T follicular helper cell (primary cell): ENCODE measurements at places on chromosomes 7 and 10.

GRCh38 chr7:30654296-30655090 is 27.8 kb downstream of the CRHR2 start:
- no peak for DNase-seq

GRCh38 chr7:8063706-8064297 is 95.2 kb downstream of the GLCCI1 start:
- DNase-seq, result no peak

DNA sequence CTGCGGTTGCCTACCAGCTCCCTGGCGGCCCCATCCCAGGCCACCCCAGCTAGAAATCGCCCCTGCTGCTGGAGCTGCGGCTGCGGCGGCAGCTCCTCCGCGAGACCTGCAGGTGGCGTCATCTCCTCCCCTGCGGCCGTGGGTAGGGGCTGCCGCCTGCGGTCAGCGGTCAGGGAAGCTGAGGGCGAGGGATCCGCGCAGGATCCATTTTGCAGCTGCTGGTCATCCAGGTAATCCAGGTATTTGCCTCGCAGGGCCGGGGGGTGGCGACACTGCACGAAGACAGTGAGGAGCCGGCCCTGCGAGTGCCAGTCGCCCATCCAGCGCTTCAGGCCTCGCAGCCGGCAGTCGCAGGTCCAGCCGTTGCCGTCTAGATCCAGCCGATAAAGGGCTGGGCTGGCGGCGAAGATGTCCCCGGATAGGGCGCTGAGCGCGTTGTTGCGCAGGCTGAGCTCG is 1.5 kb downstream of the TRIL start:
- DNase-seq, result no peak

DNA sequence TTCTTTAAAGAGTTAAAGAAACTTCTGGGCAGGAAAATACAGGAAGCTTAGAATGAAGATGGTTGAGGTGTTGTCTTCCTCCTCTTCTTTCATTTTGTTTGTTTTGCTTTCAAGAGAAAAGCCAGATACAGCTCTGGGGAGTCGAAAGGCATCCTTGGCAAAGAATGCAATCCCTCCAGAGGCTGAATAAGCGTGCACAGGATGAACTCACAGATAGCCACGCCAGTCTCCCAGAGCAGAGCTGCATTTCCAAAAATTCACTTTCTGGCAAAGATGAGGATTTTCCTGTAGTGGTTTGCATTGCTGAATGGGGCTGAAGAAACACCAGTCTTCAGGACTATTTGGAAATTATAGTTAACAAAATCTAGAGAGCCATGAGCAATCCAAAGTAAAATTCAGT is 336.4 kb downstream of the NRG3 start:
- no peak for DNase-seq

- DNase-seq, result no peak
These were observed 7.2 kb upstream of the NPVF start for GRCh38 chr7:25235471-25235870.

- DNase-seq, result no peak
These were observed 620 bp upstream of the IMPDH1 start for GRCh38 chr7:128410451-128410753.

GRCh38 chr10:104032144-104032775 is 53.4 kb downstream of the COL17A1 start:
- no peak for DNase-seq

DNA sequence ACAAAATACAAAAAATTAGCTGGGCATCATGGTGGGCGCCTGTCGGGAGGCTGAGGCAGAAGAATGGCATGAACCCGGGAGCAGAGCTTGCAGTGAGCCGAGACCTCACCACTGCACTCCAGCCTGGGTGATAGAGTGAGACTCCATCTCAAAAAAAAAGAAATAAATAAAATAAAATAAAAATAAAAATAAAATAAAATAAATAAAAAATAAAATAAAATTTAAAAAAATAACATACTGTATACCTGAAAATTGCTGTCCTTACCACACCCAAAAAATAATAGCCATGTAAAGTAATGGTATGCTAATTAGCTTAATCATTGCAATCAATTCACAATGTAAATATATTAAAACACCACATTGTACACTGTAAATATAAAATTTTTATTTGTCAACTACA is 3.4 kb downstream of the ZC3HAV1L start:
- DNase-seq, result no peak

GRCh38 chr7:12436896-12437535 is 33.4 kb upstream of the VWDE start:
- DNase-seq, result no peak

DNA sequence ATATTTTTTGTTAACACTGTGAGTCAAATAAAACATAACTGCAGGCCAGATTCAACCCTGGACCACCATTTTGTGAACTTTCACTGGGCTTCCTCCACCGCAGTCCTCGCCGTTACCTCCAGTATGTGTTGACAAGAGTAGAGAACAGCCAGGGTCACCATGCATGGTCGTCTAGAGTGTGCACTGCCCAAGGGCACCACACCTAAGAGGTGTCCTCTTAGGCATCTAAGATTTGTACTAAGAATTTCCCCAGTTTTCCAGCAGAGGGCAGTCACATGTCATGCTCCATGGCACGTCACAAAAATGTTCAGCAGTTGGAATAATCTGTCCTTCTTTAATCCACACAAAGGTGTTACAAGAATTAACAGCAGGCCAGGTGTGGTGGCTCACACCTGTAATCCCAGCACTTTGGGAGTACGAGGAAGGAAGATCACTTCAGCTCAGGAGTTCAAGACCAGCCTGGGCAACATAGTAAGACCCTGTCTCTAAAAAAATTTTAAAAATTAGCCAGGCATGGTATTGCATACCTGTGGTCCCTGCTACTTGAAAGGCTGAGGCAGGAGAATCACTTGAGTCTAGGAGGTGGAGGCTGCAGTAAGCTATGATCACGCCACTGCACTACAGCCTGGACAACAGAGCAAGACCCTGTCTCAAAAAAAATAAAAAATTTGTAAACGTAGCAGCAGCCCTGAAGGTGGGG is 71.2 kb upstream of the FOXK1 start:
- DNase-seq, result peak; percentile 37

GRCh38 chr10:4498711-4499251 is 327.2 kb upstream of the AKR1E2 start:
- DNase-seq, result no peak

DNA sequence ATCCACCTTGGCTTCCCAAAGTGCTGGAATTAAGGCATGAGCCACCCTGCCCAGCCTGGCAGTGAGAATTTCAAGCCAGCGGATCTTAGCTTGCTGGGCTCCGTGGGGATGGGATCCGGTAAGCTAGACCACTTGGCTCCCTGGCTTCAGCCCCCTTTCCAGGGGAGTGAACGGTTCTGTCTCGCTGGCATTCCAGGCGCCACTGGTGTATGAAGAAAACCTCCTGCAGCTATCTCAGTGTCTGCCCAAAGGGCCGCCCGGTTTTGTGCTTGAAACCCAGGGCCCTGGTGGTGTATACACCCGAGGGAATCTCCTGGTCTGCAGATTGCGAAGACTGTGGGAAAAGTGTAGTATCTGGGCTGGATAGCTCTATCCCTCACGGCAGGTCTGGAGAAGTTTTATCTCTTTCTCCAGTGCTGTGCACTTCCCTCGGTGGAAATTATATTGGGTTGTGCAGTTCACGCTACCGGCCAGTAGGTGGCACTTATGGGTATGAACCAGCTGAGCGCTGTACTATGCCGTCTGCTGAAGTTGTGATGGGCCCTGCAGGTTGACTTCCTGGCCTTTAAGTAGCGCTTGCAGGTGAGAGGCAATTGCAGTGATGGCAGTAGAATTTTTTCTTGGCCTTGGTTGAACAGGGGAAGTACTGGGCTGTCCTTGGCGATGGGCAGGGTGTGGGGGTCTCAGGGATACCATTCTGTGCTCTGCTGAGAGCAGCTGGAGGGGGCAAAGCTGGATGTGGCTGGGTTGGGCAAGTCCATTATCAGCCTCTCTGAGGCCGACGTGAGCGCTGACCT is 138.0 kb upstream of the MTPN start:
- DNase-seq, result no peak

DNA sequence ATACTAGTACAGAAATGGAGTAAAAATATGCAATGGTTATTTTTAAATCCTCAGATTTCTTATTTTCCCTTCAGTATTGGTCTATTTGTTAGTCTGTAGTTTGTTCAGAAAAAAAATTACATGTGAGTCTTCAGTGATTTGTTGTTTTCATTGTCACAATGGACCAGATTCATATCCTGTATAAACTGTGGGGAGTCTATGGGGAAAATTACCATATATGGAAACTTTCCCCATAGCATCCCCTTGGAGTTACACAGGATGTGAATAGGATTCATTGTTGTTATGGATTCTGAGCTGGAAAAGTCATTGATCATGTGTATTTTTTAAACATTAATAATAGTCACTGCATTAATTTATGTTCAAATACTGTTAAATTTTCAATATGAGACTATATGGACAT is 72.6 kb downstream of the ST7 start:
- DNase-seq, result no peak

- no peak for DNase-seq
These were observed 566.7 kb upstream of the NRP1 start for GRCh38 chr10:33901166-33901565.

DNA sequence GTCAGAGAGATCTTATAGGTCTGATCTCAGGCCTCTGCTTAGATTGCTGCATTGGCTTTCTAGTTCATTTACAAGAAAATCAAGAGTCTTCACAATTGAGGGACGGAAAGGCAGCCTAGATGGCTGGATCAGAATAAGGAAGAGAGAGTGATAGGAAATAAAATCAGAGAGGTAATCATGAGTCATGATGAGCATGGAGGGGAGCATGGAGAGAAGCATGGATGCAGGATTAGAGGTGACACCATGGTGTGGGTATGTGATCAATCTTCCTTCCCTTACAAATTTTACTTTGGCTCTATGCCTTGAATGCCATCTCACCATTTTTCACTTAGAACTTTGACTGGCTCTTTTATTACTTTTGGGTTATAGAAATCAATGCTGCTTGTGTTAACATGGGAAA is 1.4 kb downstream of the BCCIP start:
- DNase-seq, result no peak

DNA sequence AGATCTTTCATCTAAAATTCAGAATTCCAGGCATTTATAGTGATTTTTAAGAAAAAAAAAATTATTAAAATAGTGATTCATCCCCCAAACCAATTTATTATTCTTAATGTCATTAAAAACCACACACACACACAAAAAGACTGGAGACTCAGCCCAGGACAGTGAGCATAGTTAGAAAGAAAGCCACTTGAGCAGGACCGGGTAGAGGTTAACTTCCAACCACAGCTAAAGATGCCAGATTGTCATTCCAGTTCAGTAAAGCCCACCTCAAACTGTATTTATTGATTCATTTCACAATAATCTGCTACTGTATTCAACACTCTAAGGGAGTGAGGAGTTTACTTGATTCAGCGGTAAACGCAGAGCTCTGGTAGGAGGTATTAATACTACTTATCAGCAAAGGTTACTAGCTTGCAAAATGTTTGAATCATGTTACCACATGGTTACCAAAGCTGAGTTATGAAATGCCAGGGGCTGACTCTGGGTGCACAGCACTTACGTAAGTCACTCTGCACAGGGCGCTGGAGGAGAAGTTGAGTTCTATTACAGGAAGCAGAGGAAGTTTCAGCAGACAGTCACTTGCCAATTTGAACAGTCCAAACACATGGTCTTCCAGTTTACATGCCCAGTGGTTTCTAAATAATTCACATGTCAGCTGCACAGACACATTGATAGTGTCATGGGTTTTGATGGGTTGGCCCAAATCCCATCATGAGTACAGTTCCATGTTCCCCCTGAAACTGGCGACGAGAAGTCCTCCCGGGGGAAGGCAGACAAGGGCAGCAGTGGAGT is 64.6 kb downstream of the KLF6 start:
- DNase-seq, result no peak

- DNase-seq, result no peak
These were observed 649.2 kb upstream of the C7orf33 start for GRCh38 chr7:147941381-147941780.

- no peak for DNase-seq
These were observed 122.7 kb downstream of the PRKAG2 start for GRCh38 chr7:151754142-151754590.

GRCh38 chr10:22335173-22335933 is 9.9 kb upstream of the SPAG6 start:
- peak; percentile 67 for DNase-seq

GRCh38 chr7:36931892-36932291 is 207.6 kb upstream of the AOAH start:
- no peak for DNase-seq

GRCh38 chr7:121505021-121505420 is 108.9 kb upstream of the FAM3C start:
- DNase-seq, result no peak

- DNase-seq, result no peak
These were observed 5.5 kb upstream of the CDHR1 start for GRCh38 chr10:84188815-84189214.

DNA sequence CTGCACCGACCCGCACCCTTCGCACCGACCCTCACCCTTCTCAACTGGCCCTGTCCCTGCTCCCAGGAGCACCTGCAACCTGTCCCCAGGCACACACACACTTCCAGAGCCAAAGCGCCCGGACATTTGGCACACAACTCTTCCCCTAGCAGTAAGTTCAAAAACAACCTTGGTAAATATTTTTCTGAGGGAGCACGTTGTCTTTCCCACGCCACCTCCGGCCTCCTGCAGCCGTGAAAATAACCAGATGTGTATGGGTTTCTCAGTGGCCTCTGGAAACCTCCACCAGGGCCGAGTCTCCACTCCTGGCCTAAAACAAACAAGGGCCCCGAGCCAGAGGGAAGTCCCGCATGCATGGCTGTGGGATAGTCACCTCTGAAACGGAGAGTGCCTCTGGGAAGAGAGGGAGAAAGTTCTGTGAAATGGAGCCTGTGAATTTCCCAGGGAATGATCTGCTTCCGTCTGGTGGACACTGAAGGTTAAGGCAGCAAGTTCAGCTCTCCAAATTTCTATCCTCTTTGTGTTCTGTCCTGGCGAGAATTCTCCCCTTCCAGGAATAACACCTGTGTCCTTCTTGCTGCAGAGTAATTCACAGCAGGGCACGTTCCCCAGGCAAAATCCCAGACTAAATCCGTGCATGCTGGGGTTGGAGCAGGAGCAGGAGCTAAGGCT is 15.8 kb downstream of the PODXL start:
- DNase-seq, result no peak

DNA sequence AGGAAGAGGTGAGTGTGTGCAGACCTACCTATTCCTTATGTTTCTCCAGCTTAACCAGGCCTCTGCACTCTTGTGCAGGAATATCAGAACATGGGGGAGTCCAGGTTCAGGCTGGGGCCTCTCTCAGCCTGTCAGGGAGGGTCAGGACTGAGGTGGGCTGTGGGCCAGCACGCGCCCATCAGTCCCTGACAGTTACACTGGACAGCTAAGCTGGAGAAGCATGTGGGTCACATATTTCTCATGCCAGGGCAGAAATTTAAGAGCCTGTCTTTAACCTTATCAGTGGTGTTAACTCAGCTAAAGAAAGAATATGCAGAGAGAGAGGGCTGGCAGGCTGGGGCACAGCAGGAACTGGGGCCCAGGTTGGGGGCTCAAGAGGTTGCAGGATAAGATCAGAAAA is 8.7 kb upstream of the POLD2 start:
- no peak for DNase-seq

- DNase-seq, result no peak
These were observed 23.2 kb downstream of the MYL10 start for GRCh38 chr7:101605611-101606497.
